ENCODE measurements at places on chromosomes 11 and 22. TPM values are rescaled to one million over a fixed set of nuclear protein-coding genes. Genes with fewer than 3 reads are reported as not detected.

Gene RIMBP3B
- total RNA-seq, result 0.14 TPM

Gene SHISAL1
- total RNA-seq, result 17.5 TPM

Gene LZTR1
- total RNA-seq, result 38.7 TPM

Gene CTTN
- total RNA-seq, result 410 TPM

Gene TENM4
- 16.4 TPM for total RNA-seq

Gene APOA4
- total RNA-seq, result not detected

Gene ZC3H12C
- total RNA-seq, result 15.1 TPM

Gene NFAM1
- not detected for total RNA-seq

All from smooth muscle cell of bladder (primary cell).